Forelimb muscle (tissue), 1 donor: ENCODE measurements at places on chromosomes 12 and 14. TPM values are rescaled to one million over a fixed set of nuclear protein-coding genes. Genes with fewer than 3 reads are reported as not detected.

DNA sequence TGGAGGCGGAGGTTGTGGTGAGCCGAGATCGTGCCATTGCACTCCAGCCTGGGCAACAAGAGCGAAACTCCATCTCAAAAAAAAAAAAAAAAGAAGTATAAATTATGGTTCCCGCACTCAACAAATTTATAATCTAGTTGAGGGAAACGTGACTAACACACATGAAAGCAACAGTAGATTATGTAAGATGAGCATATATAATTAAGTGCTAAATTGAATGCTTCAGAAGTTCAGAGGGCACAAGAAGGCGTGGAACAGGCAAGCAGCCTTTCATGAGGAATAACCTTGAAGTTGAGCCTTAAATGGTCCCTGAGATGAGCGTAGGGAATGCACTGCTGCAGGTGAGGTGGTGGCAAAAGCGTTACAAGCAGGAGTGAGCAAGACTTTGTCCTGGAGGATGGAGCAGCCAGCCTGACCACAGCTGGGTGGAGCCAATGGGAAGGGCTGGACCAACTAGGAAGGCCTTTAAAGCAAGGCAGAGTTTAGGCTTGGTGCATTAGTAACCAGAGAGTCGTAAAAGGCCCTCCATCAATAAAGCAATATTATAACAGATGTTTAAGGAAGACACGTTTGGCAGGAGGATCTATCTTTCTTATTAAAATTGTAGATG lies 30.6 kb upstream of the TUBA1A start:
- no peak for DNase-seq

Gene PDZRN4
- 2.6 TPM for polyA plus RNA-seq

GRCh38 chr14:84483072-84483420 lies 1046.9 kb upstream of the FLRT2 start:
- no peak for DNase-seq

DNA sequence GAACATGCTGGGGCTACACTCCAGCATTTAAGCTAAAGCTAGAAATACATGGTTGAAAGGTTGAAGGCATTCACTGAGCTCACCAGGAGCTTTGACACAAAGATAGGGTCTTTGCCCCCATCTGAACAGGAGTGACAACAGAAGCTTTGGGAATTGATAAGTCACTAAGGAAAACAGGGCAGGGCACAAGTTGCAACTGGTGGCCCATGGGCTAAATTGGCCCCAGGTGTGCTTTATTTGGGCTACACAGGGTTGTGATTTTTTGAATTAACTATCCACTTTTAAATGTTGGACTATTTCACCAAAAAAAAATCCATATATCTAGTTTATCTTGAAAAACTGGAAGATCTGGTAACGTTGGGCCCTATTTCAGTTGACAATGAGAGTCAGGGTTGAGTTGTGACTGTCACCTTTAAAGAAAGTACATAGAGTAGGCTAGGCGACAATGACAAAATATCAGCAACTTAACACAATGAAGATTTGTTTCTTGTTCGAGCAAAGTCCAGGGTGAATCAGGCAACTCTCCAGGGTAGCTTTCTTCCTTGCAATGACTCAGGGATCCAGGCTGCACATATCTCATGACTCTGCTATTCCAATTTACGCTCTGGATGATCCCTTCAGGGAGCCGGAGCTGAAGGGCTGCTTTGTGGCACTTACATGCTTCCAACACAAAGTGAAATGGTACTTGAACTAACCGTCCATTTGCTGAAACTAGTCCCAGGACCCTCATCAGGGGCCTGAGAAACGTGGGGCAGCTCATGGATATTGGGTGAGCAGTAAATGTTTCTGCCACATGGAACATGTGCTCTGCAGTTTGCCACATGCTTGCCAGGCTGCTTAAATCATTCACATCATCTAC lies 13.3 kb upstream of the EIF4B start:
- DNase-seq = no peak

DNA sequence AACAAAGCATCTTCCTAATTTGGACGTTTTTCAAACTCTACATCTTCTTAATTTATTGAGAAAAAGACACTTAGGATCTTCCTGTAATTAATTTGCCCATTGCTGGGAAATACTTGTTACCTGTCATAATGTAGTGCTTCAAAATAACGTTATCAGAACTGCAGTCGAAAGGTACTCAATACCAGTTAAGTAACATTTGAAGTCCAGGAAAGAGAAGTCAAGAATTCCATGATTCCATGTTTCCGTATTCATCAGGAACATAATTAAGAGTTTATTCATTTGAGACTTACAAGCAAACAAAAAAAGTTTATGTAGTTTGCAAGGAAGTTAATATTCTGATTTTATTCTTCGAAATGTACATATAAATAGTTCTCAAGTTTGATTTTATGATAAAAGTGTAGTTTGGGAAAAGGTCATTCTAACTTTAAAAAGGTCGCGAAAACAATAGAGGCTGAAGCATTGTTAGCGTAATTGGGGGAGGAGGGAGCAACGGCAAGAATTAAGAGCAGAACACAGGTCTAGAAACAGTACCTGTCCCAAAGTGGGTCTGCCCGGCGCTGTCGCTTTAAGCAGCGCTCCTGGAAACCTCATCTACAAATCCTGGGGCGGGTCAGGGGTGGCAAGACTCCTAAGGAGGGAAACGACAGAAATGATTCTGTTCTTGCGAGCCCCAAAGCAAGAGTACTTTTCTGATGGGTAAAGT lies 1.2 kb upstream of the KCNMB4 start:
- no peak for DNase-seq

DNA sequence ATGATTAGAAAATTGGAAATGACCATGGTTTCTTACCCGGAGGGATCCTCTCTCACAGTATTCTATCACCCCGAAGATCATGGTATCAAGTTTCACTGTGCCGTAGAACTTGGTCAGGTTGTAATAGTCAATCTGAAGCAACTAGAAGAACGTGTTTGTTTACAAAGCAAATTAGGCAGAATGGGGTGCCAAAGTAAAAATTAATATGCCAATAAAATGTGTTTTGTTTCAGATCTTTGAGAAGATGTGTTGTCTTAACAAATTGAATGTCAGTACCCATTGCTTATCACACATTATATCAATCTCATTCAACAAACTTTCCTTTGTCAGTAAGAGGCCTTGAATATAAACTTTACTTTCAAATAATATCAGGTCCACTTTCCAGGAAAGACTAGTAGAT lies 45.0 kb downstream of the GUCY2C start:
- no peak for DNase-seq

GRCh38 chr12:82600379-82600778 lies 86.3 kb upstream of the TMTC2 start:
- no peak for DNase-seq

DNA sequence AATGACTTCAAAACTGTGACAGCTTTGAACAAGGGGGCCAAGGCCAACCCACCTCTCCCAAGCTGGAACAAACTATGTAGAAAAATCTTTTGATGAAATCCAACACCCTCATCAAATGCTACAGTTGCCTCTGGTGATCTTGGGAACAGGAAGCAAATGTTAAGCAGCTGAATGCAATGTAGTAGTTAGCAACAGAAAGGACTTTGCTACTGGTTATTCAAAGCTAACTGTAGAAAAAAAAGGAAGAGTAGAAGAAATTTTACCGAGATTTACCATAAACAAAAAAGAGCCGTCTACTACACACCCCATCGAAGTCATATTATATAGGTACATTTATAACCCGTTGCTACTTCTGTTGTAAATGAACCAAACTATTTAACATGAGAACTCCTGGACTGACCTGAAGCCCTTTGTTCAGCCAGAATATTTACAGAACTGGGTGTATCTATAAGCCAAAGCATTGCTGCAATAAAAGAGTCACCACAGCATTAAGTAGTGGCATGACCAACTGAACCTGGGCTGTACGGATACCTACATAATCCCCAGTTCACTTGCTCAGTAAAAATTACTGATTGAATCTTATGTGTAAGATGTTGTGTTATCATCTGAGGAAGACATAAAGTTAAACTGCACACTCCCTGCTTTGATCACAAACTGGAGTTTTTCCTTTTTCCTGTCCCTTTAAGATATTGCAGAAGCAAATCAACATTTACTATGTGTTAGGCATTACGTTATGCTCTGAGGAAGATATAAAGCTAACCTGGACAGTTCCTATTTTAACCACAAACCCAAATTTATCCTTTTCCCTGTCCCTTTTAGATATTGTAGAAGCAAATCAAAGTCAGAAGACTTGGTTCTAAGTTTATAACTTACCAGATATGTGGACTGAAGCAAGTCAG lies 25.1 kb downstream of the SYNJ2BP start:
- DNase-seq = no peak

DNA sequence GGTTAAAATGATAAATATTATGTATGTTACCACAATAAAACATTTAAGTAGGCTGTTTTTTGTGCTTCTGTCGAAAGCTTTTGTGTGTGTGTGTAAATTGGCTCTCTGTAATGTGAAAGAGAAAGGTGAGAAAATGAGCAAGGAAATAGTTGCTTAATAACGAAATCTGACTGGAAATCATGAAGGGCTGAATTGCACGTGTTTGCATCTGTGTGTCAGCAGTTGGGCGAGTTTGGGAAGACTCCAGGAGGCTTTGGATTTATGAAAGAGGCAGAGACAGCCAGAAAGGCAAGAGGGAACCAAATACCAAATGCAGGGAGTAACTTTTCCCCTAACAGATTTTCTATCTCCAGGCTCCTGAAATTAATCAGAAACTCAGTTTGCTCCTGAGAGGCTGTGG lies 47.2 kb upstream of the PLEKHG3 start:
- no peak for DNase-seq

Gene HELB
- 1.9 TPM for polyA plus RNA-seq

DNA sequence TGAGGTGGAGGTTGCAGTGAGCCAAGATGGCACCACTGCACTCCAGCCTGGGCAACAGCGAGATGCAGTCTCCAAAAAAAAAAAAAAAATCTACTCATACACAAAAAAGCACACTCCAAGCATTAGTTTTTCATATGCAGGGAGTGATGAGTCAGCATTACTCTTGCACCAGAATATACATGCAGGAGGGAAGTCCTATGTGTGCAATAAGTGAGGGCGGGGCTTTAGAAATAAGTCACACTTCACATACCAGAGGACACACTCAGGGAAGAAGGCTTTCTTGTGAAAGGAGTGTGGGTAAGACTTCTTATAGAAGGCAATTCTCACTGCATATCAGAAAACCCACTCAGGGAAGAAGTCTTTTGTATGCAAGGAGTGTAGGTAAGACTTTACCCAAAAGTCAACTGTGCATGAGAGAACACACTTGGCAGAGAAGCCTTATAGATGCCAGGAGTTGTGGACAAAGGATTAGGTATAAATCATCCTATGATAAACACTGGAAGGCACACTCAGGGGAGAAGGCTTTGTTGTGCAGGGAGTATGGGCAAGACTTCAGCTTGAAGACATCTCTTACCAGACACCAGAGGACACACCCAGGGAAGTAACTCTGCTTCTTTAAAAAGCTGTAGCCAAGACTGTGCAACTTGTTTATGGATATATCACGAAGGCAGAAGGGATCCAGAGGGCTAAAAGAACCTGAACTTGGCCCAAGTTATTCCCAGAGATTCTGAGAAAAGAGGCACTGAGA lies 50.5 kb downstream of the ATF7 start:
- DNase-seq = no peak

DNA sequence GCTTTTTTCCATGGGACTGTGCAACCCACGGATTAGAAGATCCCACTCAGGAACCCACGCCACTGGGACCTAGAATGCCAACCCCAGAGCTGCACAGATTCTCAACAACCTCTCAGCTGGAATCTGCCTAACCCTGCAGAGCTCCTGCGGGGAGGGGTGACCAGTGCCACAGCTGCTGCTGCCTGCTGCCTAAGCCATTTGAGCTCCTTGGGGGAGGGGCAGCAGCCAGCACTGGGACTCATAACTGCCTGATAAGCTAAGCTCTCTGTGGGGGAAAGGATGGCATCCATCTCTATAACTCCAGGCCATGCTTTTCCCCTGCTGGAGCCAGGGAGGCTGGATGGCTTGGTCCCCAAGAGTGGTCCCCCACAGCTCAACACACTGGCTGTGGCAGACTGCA lies 182.8 kb downstream of the SLC5A8 start:
- no peak for DNase-seq

- DNase-seq = no peak
Measured at GRCh38 chr12:93875157-93875556, 198.0 kb downstream of the CRADD start.

DNA sequence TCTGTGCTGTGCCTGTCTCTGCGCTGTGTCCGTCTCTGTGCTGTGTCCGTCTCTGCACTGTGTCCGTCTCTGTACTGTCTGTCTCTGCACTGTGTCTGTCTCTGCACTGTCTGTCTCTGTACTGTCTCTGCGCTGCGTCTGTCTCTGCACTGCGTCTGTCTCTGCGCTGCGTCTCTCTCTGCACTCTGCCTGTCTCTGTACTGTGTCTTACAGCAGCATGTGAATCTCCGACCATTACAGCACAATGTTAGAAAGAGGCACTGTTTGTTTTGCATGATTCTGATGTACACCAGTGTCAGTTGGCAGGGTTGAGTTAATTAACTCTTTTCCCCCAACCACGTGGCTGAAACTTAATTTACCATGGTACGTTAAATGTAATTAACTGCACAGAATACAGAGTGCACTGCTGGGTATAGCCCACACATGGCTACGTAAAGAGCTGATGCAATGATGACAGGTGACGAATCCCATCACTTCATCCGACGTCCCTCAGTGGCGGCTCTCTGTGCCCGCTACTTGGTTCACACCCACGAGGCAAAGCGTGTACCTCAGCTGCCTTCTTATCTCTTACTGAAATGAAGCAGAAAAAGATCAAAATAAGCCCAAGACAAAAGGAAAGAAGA lies 127.7 kb upstream of the SFSWAP start:
- DNase-seq = no peak

Gene CLEC2D
- polyA plus RNA-seq = 11.7 TPM
